ENCODE measurements at places on chromosomes 16 and 17. TPM values are rescaled to one million over a fixed set of nuclear protein-coding genes. Genes with fewer than 3 reads are reported as not detected.

Gene MYADML2
- not detected for total RNA-seq

Gene RBFOX1
- total RNA-seq, result not detected

Gene GCGR
- not detected for total RNA-seq

Gene TBC1D26
- not detected for total RNA-seq

Gene MYH3
- total RNA-seq, result 0.67 TPM

Gene CPHXL
- not detected for total RNA-seq

Gene ERBB2
- 39.2 TPM for total RNA-seq

Gene PROCA1
- 0.41 TPM for total RNA-seq

Gene AOC2
- total RNA-seq, result 0.99 TPM

Gene NPIPB2
- total RNA-seq, result 2.0 TPM

Gene NOTUM
- total RNA-seq, result not detected

Gene AIPL1
- not detected for total RNA-seq

Gene PYCARD
- total RNA-seq, result 105 TPM

Gene KRTAP4-5
- total RNA-seq, result not detected
